Left lung (tissue), 14 donors: ENCODE measurements at places on chromosomes 5 and 9.

- DNase-seq, result no peak
Measured at GRCh38 chr9:33714989-33715388, 80.4 kb upstream of the PRSS3 start.

- no peak for DNase-seq
Measured at GRCh38 chr9:126063326-126063725, 263.3 kb upstream of the MVB12B start.

GRCh38 chr9:14812806-14813205 is 90.3 kb upstream of the CER1 start:
- DNase-seq, result no peak

- no peak for DNase-seq
Measured at GRCh38 chr9:111691672-111692329, 30.4 kb downstream of the GNG10 start.

DNA sequence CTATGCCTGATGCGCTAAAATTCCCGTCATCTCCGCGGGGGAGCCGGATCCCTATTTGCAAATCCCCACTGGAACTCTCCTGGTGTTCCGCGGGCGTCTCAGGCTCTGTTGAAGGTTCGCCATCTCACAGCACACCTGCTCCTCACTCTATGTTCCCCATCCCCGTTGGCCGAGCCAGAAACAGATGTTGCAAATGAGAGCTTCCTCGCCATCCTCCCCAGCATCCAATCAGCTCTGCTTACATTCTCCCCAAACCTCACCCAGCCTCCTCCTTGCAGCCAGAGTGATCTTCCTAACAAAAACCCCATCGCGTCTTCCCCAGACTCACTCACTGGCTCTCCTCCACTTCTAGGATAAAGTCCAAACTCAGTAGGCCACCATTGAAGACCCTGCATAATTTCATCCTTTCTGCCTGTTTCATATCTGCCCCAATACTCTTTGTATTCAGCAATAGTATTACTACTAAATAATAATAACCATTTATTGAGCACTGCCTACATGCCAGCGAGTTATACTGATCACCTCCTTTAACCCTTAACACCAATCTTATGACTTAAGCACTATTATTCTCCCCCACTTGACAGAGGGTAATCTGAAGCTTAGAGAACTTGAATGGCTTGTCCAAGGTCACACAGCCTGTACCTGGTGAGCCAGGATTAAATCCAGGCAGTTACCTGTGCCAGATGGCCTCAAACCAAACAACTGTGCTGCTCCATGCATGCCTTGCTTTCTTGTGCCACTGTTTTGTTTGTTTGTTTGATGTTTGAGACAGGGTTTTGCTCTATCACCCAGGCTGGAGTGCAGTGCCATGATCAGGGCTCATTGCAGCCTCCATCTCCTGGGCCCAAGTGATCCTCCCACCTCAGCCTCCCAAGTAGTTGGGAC is 14.0 kb downstream of the AQP7 start:
- DNase-seq, result no peak
